ENCODE measurements at places on chromosomes 4 and X.

- DNase-seq = no peak
Measured at GRCh38 chr4:152729466-152729865, 49.7 kb upstream of the TMEM154 start.

DNA sequence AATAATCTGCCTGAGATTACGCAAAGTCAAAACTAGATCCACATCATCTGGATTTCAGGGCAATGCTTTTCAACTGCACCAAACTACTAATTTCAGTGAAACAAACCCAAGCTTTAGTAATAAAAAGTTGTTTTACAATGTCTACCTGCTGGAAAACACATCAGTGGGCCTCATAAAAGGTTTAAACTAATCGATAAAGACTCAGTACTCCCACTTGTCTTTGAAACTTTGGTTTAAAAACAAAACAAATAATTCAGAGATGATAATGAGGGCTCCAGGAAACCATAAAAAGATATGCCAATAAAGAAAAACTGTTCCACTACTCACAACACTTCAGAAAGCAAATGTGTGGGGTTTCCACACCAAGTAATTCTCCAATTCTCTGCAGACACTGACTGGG is 10.2 kb downstream of the PSMD10 start:
- DNase-seq = no peak

DNA sequence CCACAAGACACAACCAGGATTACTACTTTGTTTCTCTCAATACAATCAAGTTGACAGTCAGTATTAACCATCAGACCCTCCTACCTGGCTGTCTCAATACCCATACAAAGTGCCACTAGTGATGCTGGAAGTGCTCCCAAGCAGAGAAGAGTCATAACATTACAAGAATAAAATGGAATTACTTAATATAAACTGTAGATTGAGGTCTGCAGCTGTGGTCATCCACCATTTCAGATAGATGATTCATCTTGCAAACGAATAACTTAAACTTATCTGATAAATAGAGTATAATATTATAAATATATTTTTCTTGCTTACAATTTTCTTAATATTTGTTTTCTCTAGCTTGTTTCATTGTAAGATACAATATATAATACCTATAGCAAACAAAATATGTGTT is 1034.2 kb upstream of the PCDH10 start:
- no peak for DNase-seq

GRCh38 chr4:155377276-155377675 is 511 bp upstream of the MAP9 start:
- DNase-seq = no peak

GRCh38 chr4:23547096-23547495 is 342.8 kb downstream of the PPARGC1A start:
- no peak for DNase-seq

All from stimulated activated naive CD8-positive, alpha-beta T cell treated with anti-CD3 and anti-CD28 coated beads, Interleukin-15, Interleukin-2, amounts not matched to agents 100 U/mL and 50 U/mL, for 24 hours (primary cell).